Astrocyte of the spinal cord (primary cell): ENCODE measurements at places on chromosomes 3 and 15.
A peak's percentile ranks its signal among the peaks of the same experiment; 100 is the strongest.

DNA sequence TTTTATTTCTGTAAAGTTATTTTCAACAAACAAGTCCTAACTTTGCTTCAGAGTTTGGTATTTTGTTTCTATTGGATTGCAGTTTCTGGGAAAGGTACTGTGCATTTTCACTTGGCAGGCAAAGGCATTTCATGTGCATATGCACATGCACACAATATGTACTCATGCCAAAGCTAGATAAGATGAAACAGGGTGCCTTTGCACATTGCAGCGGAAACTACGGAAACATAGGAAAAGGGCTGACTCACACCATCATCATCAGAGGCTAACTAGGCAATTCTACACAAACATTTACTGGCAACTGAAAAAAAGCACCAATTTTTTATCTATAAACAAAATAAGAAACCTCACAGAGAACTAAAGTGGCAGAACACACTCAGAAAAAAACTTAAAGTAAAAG lies 550.6 kb upstream of the NECTIN3 start:
- DNase-seq: peak; percentile 91

DNA sequence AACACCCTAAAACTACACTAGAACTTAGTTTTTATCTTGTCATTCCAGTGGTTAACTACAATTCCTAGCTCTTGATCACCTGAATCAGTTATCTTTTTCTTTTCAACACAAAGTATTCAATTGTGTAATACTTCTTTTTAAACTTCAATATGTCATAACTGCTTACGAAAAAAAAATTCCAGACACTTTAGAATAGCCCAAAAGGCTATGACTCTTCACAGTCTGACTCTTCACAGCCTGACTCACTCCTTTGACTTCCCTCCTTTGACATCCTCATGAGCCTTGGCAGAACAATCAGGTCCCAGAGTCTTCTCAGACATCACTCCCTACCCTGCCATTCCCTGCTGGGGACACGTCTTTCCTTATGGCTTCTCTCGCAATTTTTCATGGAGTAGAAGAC lies 727.1 kb downstream of the ROBO1 start:
- DNase-seq: peak; percentile 83

GRCh38 chr15:22884344-22884743 lies 45.9 kb downstream of the NIPA2 start:
- no peak for DNase-seq

- peak; percentile 53 for DNase-seq
These were observed 323.5 kb upstream of the ROPN1 start for GRCh38 chr3:124315215-124316033.

- DNase-seq: no peak
These were observed 27.5 kb upstream of the THRB start for GRCh38 chr3:24522146-24522579.

DNA sequence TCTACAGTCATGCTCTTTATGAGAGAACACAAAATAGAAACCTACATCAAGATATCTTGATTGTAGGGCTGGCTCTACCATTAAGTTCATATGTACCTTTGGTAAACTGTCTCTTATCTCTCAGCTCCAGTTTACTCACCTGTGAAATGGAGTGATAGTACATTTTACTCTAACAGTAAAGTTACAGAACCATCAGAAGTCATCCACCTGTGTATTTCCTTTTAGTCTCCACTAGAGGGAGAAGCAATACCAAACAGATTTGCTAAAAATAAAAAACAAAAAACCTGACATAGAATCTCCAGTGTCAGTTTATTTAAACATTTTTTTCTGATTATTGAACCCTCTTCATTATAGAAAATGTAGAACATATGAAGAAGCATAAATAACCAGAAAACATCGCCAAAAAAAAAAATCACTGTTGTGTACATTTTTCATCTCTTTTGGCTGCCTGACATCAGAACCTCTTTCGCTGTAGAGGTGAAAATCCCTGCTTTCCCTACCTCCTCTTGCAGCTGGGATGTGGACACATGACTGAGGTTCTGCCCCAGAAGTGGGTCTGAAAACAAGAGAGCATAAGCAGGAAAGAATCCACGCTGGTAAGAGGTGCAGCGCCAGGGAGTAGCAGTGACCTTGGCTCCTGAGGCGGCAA lies 48.7 kb upstream of the WDR72 start:
- DNase-seq: peak; percentile 1

DNA sequence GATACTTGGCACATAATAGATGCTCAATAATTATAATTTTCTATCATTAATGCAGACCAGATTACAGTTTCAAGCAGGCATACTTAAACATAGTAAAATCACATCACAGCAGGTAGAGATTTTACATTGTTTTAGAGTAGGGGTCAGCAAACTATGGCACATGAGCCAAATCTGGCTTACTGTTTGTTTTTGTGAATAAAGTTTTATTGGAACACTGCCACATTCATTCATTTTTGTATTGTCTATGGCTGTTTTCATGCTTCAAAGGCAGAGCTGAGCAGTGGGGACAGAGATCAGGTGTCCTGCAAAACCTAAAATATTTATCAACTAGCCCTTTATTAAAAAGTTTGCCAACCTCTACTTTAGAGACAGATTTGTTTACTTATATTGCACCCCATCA lies 189.6 kb upstream of the MRPL3 start:
- no peak for DNase-seq

GRCh38 chr15:96406701-96407100 lies 76.2 kb downstream of the NR2F2 start:
- no peak for DNase-seq

DNA sequence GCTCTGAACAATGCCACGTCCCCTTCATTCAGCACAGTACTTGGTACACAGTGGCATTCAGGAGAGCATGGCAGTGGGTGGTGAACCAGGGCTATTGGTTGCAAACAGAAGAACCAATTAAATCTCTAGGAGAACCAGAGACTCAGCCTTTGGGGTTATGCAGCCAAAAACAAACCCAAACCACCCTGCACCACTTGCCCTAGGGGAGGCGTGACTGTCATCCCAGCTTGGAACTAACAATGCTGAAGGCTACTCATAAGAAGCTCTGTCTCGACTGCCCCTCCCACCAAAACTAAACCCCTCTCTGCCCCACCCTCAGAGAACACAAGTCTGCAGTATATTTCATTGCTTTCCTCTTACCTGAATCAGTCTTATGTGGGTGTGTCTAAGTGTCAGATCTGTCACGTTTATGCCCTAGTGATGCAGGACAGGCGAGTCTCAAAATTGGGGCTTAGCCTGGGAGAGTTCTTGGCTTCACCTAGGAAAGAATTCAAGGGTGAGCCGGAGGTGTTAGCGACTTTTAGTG lies 15.2 kb upstream of the KLHL40 start:
- no peak for DNase-seq

DNA sequence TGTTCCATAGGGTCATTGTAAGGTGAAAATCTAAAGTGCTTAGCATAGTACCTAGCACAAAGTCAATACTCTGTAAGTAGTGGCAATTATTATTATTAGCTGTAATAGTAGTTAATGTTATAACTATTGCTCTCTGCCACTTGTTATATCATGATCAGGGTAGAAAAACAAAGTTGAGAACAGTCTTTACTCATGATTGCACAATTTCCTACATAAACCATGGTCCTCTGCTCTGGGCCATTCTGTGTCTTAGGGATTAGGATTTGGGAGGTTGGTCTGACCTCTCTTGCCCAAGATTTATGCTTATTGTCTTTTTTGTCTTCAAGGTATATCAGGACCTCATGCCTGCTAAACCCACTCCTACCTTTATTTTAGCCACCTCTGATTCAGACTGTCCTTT lies 4.3 kb upstream of the LRRC58 start:
- DNase-seq: no peak

GRCh38 chr3:24254649-24255048 lies 240.0 kb downstream of the THRB start:
- DNase-seq: peak; percentile 86

- no peak for DNase-seq
These were observed 33.4 kb downstream of the ZXDC start for GRCh38 chr3:126442094-126442855.

DNA sequence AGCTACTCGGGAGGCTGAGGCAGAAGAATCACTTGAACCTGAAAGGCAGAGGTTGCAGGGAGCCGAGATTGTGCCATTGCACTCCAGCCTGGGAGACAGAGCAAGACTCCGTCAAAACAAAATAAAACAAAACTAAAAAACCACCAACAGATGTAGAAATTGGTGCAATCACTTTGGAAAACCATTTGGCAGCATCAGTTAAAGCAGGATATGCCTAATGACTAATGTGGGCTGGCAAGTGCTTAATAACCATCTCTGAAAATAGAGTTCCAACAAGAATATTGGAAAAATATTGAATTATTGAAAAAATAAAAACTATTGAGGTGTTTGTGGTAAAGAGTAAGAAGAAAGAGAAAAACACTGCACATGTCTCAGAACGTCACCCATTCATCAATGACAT lies 16.1 kb upstream of the RTP3 start:
- no peak for DNase-seq

- no peak for DNase-seq
These were observed 25.2 kb upstream of the SLC4A7 start for GRCh38 chr3:27509376-27509775.
